ENCODE measurements at places on chromosomes 2 and 18.

GRCh38 chr2:228355897-228356296 lies 174.4 kb upstream of the SPHKAP start:
- H3K27ac ChIP-seq, result no peak overlapping the region
- no peak overlapping the region for H3K4me3 ChIP-seq
- no peaks in the 10 kb centered on the region for H3K36me3 ChIP-seq
- no peaks in the 10 kb centered on the region for H3K27me3 ChIP-seq

GRCh38 chr2:12169721-12170120 lies 423.3 kb downstream of the LPIN1 start:
- no peak overlapping the region for H3K4me3 ChIP-seq
- DNase-seq, result no peak
- no peaks in the 10 kb centered on the region for H3K4me1 ChIP-seq
- H3K27ac ChIP-seq, result no peak overlapping the region
- H3K27me3 ChIP-seq, result peaks cover 22% of the 10 kb centered on the region
- no peaks in the 10 kb centered on the region for H3K36me3 ChIP-seq

GRCh38 chr2:95391641-95392310 lies 10.7 kb upstream of the FAHD2A start:
- no peaks in the 10 kb centered on the region for H3K36me3 ChIP-seq
- H3K4me1 ChIP-seq, result no peaks in the 10 kb centered on the region
- no peak overlapping the region for H3K27ac ChIP-seq
- no peak for DNase-seq

GRCh38 chr18:37225279-37225678 lies 340.3 kb downstream of the CELF4 start:
- no peaks in the 10 kb centered on the region for H3K27me3 ChIP-seq
- no peak for DNase-seq
- no peak overlapping the region for H3K4me3 ChIP-seq
- no peak overlapping the region for H3K27ac ChIP-seq
- H3K36me3 ChIP-seq, result no peaks in the 10 kb centered on the region
- H3K4me1 ChIP-seq, result no peaks in the 10 kb centered on the region

GRCh38 chr18:9561759-9562158 lies 52.6 kb downstream of the PPP4R1 start:
- no peak overlapping the region for H3K27ac ChIP-seq
- DNase-seq, result no peak
- H3K4me1 ChIP-seq, result no peaks in the 10 kb centered on the region
- H3K36me3 ChIP-seq, result peaks cover 41% of the 10 kb centered on the region
- no peak overlapping the region for H3K4me3 ChIP-seq
